NCI-H2171 treated with DMSO at 0.1 percent for 48 hours (cell line): ENCODE measurements at places on chromosomes 4 and X.

DNA sequence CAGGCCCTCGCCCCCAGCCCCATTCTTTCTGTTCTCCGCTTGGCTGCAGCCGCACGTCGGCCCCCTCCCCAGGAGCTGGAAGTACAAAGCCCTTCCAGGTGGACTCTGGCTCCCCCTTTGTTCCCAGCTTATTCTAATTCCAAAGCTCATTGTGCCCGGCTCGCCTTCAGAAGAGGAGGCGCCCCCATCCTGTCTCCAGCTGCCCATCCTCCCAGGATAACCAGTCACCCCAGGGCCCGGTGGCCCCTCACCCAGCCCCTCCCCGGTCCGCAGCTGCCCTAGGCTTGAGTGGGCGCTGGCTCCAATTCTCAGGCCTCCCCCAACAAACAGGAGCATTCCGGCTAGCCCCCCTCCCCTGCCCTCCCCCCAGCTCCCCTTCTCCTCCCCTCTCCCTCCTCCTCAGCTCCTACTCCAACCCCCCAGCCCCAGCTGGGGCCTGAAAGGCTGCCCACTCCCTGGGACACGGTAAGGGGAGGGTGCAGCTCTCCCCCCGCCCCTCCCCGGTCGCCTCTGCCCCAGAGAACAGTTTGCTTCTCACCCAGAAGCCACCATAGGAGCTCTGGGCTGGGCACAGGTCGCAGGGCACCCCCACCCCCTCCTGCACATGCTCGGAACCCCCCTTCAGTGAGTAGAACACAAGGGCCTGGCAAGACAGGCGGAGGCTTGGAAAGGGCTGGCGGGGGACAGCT is 3.1 kb upstream of the SLC6A8 start:
- no peak for DNase-seq

DNA sequence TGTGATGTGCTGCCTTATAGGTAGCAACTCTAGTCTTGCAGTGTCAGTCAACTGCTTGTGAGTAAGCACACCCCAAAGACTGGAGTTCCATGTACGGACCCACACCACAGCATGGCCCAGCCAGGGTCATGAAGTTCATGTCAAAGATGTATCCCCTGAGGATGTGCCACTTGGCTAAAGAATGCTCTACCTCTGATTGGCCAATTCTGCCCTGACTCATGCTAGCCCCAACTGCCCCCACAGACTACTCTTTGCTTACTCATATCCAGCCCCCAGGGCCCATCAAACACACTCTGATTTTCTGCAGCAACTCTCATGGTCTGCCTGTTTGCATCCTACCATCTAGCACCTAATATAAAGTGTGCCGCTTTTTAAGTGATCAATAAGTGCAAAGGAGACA is 62.5 kb downstream of the CHRDL1 start:
- no peak for DNase-seq

- DNase-seq: no peak
Observed at GRCh38 chr4:17558941-17559708, 17.9 kb upstream of the LAP3 start.

GRCh38 chr4:6107886-6108285 is 89.7 kb upstream of the C4orf50 start:
- DNase-seq: no peak
